ENCODE measurements at places on chromosomes 2 and 18.

GRCh38 chr2:98020992-98021713 is 25.4 kb upstream of the TMEM131 start:
- peak; percentile 59 for DNase-seq

DNA sequence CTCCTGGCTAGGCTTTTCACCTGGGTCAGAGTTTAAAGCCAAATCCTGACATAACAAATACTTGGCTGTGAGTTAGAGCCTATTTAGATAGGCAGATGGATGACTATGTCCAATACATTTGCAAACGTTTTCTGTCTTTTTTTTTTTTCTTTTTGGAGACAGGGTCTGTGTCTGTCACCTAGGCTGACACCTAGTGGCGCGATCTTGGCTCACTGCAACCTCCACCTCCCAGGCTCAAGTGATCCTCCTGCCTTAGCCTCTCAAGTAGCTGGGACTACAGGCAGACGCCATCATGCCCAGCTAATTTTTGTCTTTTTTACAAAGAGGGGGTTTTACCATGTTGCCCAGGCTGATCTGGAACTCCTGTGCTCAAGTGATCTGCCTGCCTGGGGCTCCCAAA is 124.8 kb downstream of the DYM start:
- DNase-seq = no peak

- DNase-seq = peak; percentile 89
Observed at GRCh38 chr2:20225294-20226151, 593 bp upstream of the SDC1 start.

DNA sequence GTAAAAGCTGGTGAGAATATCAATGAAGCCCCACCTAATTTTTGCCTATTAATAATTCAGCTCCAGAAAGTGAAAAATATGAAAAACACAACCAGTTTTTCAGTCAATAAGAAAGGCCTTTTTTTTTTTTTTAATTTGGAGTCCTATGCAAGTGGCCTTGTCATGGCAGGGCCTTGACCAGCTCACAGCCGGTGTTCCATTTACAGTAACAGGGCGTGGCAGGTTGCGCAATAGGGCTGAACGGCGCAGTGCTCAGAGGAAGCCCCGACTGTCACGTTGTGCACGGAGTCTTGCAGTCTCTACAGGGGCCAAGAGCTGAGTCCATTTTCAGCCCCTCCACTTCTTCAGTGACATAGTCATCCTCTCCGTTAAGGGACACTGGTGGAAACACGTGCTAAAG is 184.1 kb upstream of the FN1 start:
- DNase-seq = no peak

DNA sequence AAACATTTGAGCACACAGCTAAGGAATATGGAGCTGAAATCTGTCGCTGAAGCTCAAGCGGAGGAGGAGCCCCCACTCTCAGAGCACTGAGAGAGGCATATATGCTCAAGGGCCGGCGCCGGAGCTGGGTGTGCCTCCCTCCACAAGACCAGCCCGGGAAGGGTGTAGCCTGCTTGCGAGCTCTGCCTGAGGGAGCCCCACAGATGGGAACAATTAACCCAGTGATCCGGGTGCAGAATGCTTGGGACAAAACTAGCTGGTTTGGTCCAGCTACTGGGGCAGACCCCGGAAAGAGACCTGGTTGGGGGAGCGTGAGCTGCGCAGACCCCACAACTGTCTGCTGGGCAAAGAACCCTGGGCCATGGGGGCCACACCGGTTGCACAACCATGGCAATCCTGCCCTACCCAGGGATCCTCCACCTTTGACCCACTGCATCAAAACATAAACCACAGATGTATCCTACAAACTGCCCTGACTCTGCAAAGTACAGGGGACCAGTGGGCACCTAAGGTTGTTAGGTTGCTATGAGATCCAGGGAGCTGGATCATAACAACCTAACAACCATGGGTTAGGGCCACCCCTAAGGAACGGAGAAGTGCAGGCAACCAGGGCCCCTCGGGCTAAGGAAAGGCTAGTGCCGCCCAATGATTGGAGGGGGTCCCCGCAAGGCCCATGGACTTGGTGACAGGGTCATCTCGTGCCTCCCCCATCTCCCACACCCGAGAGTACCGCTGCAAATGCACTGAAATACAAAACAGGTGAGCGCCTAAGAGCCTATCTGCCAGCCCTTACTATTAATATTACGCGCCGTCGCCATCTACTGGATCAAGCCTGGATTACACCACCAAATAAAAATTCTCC is 53.4 kb upstream of the SCN1A start:
- DNase-seq = peak; percentile 76

GRCh38 chr2:46335391-46336282 is 38.4 kb downstream of the EPAS1 start:
- DNase-seq = peak; percentile 56

DNA sequence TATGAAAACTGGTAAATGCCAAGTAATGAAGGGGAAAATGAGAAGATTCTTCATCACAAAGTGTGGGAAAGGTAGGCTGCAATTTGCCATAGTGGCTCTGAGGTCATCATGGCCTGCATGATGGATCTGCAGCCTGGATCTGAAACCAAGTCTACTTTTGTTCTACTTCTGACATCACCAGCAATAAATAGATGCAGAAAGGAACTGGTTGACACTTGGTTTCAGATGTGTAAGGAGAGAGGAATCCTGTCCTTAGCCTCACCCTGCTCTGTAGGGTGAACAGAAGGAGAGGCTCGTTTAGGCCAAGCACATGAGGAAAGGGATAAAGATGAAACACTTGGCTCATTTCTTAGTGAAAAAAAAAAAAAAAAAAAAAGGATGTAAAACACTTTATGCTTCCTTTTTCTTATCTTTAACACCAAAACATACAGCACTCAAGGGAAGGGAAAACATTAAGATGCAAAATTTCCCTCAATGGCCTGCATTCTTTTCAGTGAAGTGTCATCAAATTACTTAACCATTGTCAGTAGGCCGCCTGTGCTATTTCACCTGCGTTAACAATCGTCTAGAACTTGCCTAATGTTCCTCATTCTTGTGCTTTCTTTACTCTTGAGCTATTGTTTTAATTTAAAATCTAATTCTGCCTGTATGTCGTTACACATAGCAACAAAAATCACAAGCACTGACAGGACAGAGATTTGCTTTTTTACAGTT is 3.9 kb downstream of the NEB start:
- DNase-seq = peak; percentile 63

- no peak for DNase-seq
Observed at GRCh38 chr2:3042601-3043585, 334.7 kb downstream of the EIPR1 start.

GRCh38 chr18:4144201-4144600 is 310.9 kb downstream of the DLGAP1 start:
- DNase-seq = no peak

Measured in astrocyte of the hippocampus (primary cell).